Activated T-helper 9 cell treated with anti-CD3 and anti-CD28 coated beads, Interleukin-2, amount 50 U/mL, for 16 hours (primary cell): ENCODE measurements at places on chromosomes 5 and 9.

- DNase-seq: no peak
Measured at GRCh38 chr9:16453390-16453789, 417.1 kb downstream of the BNC2 start.

- no peak for DNase-seq
Measured at GRCh38 chr5:94932259-94932658, 313.8 kb downstream of the SLF1 start.

GRCh38 chr5:38598296-38598993, 42.0 kb upstream of the LIFR start:
- no peak for DNase-seq

- peak; percentile 29 for DNase-seq
Measured at GRCh38 chr9:129597355-129598088, 23.4 kb downstream of the C9orf50 start.

GRCh38 chr9:126695701-126696400, 82.1 kb downstream of the LMX1B start:
- no peak for DNase-seq

GRCh38 chr5:118520771-118521415, 467.5 kb downstream of the DTWD2 start:
- no peak for DNase-seq

DNA sequence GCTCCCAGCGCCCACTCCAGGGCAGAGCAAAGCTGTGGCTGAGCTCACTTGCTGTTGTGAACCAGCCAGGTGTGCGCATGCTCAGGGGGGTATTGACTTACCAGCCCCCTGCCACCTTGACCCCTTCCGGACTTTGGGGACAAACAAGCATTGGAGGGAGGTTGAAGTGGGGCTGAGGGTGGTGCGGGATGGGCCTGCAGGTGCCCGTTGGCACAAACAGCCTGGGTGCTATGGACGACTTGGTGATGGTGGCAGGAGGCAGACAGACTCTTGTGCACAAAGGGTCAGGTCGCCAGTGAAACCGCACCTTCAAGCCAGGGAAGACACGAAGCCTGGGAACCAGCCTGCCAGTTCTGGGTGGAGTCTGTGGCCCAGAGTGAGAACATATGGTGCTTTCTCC, 858.5 kb upstream of the PTPRD start:
- DNase-seq: no peak

DNA sequence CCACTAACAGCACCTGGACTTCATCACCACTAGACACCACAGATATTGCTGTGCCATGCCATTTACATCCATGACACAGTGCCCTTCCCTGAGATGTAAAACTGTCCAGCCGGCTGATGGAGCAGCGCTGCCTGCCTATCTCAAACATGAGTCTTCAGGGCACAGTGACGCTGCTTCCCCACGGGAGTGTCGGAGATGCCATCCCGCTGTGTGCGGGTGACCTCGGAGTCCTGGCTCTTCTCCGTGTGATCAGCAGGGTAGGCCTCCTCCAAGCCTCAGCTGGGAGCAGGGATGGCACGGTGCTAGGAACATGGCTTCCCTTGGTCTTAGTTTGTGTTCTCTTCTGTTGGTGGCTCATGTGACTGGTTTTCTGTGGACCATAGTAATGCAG, 130.3 kb upstream of the FAM120A start:
- DNase-seq: no peak

GRCh38 chr9:15400281-15400941, 22.3 kb upstream of the SNAPC3 start:
- no peak for DNase-seq

GRCh38 chr5:124912638-124913328, 166.3 kb upstream of the ZNF608 start:
- no peak for DNase-seq

DNA sequence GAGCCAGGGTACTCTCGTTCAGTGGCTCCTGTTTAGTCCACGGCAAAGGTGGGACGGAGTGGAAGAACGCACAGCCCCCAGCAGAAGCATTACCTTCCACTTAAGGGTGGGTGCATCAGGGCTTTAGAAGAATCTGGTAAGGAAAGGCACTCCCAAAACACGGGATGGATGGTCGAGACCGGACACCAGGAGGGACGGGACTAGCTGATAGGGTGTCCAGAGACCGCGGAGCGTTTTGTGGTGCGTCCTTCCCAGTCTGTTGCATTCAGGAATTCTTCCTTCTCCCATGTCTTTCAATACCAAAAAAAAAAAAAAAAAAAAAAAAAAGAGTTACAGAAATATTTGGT, 545 bp upstream of the CTSV start:
- no peak for DNase-seq

DNA sequence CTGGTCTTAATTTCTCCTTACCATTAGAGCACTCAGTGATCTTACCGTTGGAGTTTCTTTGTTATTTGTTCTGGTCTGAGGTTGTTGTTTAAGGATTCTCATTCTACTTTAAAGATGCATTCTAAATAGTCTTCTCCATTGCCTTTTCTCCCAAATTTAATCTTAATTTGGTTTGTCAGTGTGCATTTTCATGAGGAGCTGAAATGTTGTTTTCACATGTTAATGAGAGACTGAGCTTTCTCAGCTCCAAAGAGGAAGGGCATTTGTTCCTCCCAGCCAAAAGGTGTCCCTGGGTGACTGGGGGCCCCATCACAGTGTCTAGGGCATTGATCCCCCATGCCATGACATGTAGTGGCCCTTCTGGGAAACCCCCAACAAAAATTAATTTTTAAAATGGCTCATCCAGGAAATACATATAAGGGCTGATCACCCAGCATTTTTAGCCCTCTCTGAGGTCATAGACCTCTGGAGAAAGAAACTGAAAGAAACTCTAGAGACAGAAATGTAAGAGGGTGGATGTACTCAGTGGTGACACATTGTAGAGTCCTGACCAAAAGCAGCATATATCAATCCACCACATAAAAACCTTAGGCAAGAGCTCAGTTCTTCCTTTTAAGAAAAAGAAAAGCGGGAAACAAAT, 240.4 kb upstream of the RAI14 start:
- no peak for DNase-seq

DNA sequence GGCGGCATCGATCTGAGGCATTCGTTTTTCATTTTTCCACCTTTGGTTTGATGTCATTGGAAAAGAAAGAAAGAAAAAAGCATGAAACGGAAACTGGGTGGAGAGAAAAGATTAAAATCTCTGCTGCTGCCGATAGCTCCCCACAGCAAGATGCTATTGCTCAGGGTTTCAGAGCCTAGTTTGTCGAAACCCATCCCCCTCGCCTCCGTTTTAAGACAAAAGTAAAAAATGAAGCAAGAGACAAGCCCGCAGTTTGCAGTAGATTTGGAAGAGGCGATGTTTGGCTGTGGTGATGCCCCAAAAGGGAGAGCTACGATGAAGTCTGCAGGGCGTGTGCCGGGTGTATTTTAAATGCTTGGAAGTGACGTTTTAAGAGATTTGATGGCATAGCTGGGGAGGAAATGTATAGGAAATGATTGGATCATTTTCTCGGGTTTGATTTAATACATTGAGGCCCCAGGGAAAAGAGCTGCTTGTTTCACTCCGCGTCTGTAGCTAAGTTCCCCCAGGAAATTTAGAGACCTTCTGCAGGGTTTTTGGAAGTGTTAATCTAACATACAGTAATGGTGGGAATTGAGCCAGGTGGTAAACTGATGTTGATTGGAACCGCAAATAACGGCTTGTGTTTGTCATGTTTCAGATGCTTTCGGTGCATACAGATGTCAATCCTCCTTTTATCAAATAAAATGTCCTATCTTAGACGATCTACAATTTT, 909 bp downstream of the NDFIP1 start:
- no peak for DNase-seq

- DNase-seq: no peak
Measured at GRCh38 chr5:72465066-72465465, 42.1 kb downstream of the ZNF366 start.

- no peak for DNase-seq
Measured at GRCh38 chr5:76487821-76488220, 84.7 kb downstream of the IQGAP2 start.
